ENCODE measurements at places on chromosomes 4 and X.

DNA sequence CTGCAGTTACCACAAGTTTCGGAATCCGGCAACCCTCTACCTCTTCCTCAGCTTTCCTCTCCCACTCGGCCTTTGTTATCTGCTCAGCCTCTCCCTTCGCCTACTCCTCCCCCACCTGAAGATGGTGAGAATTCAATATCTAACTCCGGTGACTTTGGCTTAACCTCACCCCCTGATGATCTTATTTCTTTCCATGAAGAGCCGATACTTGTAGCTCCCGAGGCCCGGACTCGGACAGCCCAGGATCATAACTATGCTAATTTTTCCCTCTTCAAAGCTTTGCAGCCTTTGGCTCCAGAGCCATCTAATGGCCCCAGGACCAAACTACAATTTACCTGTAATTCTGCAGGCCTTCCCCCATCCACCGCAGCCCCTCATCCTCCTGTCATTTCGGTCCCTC is 32.0 kb upstream of the MGST2 start:
- DNase-seq = no peak

- DNase-seq = no peak
These were observed 46.6 kb upstream of the EGFL6 start for GRCh38 chrX:13522811-13523210.

DNA sequence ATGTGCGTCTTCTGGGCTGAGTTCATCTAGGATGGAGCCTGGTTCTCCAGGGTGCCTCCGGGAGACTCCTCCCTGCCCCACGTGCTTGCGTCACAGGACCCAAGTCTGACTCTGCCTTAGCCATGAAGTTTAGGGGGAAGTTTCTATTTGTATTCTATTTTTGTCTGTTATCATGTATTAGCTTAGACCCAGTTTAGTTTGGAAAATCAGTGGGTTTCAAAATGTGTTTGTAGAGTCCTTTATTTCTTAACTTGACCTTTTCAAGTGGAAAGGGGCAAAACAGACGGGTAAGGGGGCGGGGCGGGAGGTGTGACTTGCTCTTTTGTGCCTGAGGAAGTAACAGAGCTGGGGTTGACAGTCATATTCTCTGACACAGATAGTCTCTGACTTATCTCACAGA is 86.0 kb downstream of the HTT start:
- no peak for DNase-seq

DNA sequence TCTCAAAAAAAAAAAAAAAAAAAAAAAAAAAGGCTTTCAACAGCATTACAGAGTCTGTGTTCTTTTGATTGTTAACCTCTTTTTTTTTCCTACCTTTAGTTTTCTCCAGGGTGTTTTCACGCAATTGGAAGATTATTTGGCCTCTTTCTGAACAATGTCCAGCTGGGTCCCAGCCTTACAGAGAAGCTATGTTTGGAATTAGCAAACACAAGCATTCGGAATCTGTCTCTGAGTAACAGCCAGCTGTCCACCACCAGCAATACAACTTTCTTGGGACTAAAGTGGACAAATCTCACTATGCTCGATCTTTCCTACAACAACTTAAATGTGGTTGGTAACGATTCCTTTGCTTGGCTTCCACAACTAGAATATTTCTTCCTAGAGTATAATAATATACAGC is 13.3 kb downstream of the TLR3 start:
- no peak for DNase-seq

DNA sequence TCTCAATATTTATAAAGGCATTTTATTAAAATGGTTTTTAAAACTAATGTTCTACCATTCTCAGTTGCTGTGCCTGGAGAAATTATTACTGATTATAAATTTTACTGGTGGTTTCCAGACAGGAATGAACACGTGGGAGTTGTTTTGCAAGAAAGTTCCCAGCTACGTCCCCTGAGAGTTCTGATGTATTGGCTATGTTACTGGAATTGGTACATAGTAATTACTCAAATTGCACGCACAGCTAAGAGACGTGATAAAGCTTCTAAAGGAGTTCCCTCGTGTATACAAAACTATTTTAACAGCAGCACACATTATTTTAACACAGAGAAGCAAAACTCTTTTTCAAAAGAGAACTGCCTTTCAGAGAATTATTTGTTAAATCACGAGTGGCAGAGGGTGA is 292.2 kb downstream of the NLGN4X start:
- no peak for DNase-seq

DNA sequence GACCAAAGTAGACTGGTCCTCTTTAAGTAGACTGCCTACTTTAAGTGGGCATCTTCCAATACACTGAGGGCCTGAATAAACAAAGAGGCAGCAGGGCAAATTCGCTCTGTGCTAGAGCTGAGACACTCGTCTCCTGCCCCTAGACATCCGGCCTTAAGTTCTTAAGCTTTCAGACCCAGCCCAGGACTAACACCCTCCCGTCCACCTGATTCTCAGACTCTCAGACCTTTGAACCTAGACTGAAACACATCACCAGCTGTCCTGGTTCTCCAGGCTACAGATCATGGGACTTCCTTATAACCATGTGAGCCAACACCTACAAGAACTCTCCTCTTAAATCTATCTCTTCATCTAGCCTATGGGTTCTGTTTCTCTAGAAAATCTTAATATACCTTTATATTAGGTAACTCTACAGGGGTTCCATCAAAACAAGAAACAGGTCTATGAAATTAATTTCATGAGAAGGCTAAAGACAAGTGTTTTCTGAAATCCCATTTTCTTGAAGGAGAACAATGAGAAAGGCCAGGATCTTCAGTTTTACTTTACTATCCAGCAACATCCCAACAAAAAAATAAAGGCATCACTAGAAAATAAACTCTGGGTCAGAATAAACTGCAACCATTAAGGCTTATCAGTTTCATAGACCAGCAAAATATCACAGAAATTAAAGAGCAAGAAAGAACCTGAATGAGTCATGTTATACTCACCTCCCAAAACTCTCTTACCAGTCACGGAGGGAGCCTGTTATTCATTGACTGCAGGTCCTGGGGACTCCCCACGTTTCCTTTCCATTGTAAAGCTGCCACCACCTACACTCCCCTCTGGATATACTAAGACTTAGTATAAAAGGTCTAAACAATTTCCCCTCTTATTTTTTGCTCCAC is 14.8 kb downstream of the ADGRA3 start:
- no peak for DNase-seq

GRCh38 chrX:103779141-103779789 is 2.6 kb downstream of the PLP1 start:
- no peak for DNase-seq

DNA sequence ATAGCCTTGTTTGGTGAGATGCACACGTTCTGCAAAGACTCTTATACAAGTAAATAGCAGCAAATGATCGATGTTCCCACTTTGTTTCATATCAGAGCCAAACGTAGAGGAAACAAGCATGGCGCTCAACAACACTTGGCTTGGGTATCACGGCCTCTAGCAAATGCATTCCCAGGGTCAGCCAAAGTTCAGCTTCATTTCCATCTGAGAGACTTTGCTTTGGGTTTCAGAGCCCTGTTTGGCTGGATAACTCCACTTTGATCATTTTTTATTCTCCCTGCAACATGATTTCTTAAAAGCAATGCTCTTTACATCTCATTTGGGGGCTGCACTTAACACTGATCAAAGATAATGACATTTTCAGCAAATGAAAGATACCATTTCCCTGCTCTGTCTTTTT is 199.2 kb upstream of the FAM9B start:
- DNase-seq = no peak

- no peak for DNase-seq
These were observed 11.6 kb downstream of the ZNF827 start for GRCh38 chr4:145927030-145927429.

DNA sequence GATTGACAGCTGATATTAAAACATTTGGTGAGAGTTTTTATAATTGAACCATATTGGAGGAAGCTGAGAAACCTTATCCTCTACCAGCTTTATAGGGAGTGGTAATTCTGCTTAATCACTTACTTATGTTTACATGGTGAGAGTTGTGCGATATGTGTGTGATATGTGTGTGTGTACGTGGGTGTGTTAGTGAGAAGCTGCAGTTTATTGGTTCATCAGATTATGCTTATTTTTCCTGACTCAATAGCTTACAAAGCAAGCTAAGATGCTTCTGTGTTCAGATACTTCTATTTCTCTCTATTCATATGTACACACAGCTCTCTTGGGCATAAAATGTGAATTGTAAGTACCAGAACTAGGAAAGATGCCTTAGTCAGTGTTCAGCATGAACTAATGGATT is 343.7 kb downstream of the GRIA2 start:
- no peak for DNase-seq

DNA sequence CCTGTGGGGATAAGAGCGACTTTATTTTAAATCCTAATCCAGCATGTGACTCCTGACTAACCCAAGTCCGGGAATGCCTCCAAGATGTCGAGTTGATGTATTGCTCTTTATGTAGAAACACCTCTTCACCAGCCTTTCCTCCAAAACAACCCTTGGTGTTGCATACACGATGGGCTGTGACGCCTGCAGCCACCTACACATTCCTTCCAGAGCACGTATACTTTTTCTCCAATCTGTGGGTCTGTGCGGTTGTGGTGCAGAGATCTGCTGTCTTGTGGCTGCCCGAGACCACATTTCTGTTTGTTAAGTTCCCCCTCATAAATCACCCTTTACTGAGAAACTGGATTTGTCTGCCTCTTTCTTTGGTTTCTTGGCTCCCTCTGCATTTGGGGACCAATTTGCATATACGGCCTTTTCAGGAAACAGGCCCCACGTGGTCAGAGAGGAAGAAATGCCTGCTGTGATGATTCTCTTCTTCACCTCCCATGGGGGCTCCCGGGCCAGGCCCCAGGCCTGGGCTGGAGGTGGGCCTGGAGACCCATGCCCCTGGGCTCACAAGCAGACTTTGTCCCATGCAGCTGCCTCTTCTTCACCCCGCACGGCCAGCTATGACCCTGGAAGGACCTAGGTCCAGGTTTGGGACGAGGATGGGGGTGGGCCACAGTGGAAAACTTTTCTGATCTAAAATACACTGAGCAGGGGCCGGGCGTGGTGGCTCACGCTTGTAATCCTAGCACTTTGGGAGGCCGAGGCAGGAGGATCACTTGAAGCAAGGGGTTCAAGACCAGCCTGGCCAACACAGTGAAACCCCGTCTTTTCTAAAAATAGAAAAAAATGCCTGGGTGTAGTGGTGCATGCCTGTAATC is 21.4 kb upstream of the AFAP1 start:
- DNase-seq = peak; percentile 59

DNA sequence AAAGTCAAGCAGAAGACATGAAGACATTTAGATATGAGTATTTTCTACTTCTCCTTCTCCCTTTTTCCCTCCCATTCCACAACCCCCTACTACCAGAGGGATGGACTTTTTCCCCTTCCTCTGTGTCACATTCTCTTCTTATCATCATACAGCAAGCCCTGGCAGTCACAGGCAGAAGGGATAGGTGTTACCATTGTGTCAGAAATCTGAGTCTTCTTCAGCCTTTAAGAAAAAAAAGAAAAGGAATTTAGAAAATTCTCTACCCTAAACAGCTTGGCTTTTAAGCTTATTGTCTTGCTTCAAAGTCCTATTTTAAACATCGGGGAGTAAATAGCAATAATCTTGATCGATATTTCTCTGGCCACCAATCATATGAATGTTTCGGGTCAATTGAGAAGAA is 30.9 kb upstream of the ADH1C start:
- DNase-seq = no peak

- DNase-seq = no peak
These were observed 142.5 kb downstream of the RASL11B start for GRCh38 chr4:53004497-53005148.

DNA sequence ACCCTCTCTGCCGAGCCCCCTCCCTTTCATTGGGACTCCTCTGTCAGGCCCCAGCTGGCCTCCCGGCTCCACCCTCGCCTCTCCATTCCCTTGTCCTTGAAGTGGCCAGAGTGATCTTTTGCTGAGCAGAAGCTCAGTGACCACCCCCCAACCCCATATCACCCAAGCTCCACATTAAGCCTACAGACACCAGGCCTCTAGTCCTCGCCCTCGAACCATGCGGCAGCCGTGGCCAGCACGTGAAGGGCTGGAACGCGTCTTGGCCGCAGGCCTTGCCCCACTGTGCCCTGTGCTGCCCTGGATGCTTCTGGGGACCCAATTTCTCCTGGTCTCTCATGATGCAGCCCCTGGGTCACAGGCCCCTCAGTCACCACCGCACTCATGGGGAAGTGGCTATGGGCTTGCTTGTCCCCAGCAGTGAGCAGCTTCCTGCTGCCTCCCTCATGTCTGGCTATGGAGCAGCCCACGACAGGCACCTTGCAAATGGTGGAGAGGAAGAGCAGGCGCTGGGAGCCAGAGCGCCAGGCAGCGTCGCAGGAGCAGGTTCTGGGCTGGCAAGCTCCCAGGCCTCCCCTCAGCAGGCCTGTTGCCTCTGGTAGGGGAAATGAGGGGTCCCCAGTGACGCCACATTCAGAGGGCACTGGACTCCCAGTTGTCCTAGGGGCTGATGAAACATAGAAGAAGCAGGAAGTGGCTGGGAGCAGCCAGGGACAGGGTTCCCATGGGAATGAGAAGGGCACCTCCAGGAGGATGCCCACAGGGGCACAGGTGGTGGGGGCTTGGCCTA is 757 bp upstream of the SRPK3 start:
- DNase-seq = no peak

GRCh38 chrX:150254909-150255308 is 108.2 kb upstream of the MAMLD1 start:
- no peak for DNase-seq

GRCh38 chr4:16196482-16197393 is 29.5 kb downstream of the TAPT1 start:
- DNase-seq = no peak

- DNase-seq = no peak
These were observed 21.5 kb downstream of the JADE1 start for GRCh38 chr4:128830906-128831503.

GRCh38 chr4:76993787-76994641 is 44.5 kb downstream of the SEPTIN11 start:
- DNase-seq = no peak

DNA sequence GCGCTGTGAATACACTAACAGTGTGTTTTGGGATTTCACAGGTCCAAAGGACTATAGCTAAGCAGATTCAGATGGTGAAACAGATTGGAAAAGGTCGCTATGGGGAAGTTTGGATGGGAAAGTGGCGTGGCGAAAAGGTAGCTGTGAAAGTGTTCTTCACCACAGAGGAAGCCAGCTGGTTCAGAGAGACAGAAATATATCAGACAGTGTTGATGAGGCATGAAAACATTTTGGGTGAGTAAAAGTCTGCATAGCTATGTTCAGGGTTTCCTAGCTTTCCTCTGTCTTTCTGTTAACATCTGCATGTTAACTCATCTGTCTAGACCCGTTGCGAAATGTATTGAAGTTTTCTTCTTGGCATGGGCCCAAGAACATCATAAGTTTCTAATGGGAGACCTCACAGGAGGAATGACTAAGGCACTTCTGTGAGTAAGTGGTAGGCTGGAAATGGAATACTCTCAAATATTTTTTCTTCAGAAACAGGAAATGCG is 372.1 kb downstream of the BMPR1B start:
- no peak for DNase-seq

GRCh38 chr4:51943221-51943620 is 76.9 kb downstream of the LRRC66 start:
- no peak for DNase-seq

- DNase-seq = no peak
These were observed 202.4 kb downstream of the RTL9 start for GRCh38 chrX:110561034-110561433.
